ENCODE measurements at places on chromosomes 7 and 10.
A peak's percentile ranks its signal among the peaks of the same experiment; 100 is the strongest.

GRCh38 chr10:33478675-33479125 lies 144.2 kb upstream of the NRP1 start:
- no peak for DNase-seq

- no peak for DNase-seq
These were observed 1002.0 kb downstream of the GATA3 start for GRCh38 chr10:9056521-9056920.

DNA sequence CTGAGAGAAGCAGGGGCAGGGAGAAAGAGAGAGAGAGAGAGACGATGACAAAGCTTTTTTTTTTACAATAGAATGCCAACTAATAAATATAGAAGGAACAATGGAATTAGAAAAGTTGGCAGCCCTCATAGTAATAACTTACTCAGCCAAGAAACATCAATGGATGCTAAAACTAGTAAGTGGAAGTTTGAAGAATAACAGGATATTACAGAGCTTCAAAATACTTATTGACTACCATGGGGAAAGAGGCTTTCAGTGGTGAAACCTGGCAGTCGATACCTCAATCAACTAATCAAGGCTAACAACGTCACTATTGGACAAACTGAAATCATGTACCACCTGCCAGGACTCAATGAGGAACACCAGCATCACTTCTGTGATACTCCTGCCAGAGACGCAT lies 100.5 kb upstream of the LRRC4 start:
- no peak for DNase-seq

DNA sequence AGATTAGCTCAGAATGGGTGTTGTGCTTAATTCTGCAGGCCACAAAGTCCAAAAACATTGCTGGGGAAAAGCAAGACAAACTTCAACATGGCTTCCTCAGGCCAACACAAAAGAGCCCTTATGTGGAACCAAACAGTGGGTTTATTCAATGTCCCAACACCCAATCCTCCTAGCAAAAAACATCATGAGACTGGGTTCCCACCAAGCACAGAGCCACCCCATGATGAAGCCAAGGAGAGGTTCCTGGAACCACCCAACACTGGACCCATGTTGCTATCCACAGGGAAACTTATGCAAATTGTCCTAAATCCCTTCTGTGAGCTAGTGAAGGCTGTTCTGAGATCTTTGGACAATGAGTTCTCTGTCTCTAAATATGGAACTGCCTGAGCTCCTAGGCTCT lies 24.0 kb downstream of the SLC25A13 start:
- DNase-seq = no peak

DNA sequence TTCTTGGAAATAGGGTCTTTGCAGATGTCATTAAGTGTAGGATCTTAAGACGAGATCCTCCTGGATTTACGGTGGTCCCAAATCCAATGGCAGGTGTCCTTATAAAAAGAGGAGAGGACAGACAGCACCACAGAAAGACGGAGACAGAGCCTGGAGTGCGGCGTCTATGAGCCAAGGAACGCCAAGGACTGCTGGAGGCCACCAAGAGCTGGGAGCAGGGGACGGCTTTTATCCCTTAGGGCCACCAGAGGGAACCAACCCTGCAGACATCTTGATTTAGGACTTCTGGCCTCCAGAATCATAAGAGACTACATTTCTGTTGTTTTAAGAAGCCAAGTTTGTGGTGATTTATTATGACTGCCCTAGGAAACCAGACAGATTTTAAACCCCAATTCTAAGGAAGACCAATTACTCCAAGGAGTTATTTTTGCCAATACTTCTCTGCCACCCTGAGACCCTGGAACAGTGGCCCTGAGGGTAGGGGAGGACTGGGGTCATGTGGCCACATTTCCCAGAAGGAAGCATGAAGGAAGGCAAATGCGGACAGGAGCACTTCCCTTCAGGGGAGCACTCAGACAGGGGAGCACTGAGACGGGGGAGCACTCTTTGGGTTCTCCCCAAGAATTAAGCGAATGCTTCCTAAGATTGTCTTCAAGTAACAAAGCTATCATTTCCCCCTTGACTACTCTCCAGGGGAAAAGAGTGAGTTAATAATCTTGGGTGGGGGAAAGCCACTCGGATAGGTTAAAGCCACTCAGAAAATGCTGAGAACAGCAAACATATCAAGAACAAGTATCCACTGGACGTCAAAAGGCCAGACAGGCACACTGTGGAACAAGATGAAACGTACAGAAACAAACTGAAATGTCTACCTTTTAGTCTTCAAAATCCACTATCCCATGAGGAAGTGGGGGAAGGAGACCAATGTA lies 67.5 kb downstream of the CHST15 start:
- DNase-seq = peak; percentile 38

GRCh38 chr7:80303315-80303714 lies 168.7 kb downstream of the GNAI1 start:
- DNase-seq = no peak

DNA sequence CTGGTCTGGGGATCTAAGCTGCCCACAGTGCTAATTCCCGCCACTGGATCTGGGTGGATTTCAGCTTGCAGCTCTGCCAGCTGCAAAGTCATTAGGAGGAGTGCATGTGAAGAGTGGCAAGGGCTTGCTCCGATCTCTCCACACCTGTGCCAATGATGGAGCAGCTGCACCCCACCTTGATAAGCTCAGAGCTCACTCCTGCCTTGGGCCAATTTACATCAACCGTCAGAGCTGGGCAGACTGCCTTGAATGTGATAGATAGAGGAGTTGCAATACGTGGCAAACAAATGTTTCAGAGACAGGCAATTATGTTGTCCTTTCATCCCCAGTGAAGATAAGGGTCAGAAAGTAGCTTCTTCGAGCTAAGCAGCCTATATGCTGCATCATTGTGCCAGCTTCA lies 379.9 kb downstream of the SH2D4B start:
- DNase-seq = no peak

- no peak for DNase-seq
These were observed 313.0 kb downstream of the DOCK4 start for GRCh38 chr7:111893190-111893589.

- DNase-seq = no peak
These were observed 48.9 kb downstream of the VOPP1 start for GRCh38 chr7:55523366-55523765.

- DNase-seq = no peak
These were observed 61.3 kb downstream of the TACC2 start for GRCh38 chr10:122050311-122050710.

DNA sequence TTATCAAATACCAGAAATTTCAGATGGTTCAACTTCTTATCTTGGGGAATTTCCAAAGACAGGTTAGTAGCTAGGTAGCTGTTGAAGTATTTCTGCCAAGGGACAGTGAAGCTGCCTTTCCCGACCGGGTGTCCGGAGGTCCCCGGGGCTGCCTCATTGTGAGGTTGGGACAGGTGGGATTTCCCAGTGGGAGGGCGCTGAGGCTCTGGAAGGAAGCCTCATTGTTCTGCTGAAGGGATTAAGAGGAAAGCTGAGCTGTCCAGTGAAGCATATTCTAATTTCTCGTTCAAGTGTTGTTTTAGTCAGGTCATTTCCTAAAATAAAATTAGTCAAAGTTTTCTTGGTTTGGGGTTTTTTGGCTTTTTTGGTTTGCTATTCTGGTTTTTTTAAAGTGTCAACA lies 244.2 kb downstream of the MGMT start:
- DNase-seq = no peak

GRCh38 chr7:98223351-98223897 lies 12.2 kb downstream of the BHLHA15 start:
- no peak for DNase-seq

DNA sequence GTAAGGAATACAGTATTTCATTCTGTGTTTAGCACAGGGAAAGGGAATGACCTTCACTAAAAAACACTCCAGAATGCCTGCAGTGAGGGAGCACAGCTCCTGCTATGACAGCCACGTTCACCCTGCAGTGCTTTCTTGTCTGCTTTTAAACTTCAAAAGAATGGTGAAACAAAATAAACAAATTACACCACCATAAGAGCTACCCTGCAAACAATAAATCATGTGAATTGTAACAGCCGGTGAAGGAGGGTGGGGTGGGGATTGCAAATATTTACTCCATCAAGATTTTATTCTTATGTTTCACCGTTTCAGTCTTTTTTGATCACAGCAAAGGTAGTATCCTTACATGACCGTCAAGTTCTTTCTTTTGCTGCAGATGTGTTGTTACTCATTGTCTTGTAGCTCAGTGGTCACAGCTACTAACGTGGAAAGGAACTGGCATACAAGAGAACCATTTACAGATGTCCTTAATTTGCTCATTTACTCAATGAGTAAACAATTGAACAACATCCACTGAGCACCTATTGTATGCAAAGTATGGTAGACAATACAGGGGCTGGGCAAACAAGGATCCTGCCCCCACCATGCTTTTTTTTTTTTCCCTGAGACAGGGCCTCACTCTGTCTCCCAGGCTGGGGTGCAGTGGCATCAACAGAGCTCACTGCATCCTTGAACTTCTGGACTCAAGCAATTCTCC lies 4.1 kb upstream of the CHN2 start:
- no peak for DNase-seq

DNA sequence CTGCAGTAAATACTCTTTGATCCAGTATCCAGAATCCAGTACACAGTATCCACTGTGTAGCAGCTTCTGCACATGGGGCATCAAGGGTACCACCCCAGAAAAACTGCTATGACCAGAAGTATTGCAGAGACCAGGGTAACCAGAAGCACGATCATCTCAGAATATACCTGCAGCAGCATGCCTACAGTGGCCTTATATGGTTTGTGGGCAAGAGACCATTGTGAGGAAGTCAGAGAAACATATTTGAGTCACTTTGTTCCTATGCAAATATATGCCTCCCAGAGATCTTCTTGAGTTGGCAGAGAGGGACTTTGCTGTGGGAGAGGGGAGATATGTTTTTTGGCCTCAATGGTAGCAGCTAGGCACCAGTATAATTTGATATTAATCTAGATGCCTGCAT lies 206.4 kb upstream of the LRRTM3 start:
- no peak for DNase-seq

DNA sequence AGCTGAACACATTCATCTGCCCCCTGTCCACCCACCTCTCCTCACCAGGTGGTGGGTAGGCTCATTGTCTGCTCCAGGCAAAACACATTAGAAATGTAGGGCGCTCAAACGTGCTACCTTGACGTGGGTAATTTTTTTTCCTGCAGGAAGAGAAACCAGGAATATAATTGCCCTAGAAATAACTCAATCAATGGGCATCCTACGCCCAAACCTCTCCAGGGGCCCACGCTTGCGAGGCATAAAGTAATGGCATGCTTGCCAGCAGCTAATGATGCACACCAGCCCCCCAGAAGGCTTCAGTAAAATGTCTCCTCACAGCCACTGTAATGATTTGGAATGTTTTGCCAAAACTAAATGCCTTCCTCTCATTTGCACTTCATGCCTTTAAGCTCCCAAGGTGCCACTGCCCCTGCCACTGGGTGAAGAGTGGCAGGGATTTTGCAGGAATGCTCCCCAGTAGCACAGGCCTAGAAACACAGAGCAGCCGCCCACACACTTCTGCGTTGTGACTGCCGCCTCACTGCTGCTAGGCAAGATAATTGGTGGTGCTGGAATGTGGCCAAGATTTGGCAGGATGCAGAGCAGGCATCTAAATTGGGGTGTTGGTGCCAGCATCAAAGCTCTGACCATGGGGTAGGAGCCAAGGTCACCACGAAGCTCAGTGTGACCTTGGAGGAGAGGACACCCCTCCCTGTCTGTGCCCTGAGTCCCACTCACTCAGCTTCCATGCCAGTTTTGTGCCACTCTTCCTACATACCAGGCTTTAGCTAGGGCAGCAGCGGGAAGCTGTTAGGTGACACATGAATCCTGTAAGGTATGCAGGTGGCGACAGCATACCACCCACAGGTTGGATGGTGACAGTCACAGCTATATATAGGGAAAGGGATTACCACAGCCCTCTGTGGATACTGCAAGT lies 48.7 kb upstream of the PPP1R3C start:
- no peak for DNase-seq

DNA sequence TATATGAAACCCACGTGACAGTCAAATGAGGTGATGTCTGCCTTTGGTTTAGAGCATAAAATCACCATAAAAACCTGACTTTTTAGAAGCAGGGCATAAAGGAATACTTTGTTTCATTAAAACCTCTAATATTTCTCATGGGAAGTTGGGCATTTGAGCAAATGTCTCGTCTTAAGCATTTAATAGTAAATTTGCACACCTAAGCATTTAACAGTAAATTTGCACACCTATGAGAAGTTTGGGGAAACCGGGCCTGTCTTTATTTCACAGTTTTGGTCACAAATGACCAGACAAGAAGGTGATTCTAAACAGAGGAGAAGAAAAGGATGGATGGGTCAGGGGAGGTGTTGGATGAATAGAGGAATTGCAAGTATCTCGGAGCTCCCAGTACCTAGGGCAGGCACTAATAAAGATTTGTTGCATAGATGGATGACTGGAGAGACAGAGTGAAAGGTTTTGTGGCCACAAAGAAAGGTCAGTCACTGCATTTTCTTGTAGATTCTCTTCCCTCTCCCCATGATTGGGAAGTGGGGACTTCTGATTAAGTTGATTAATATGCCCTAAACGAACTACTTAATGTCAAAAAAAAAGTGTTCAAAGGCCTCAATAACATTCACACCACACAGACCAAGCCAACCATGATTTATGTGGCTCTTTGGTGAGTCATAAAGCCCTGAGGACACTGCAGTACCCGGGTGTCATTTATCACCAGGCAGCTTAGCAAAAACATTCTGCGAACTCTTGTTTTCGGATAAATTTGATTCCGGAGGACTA lies 158.2 kb downstream of the SPAG6 start:
- no peak for DNase-seq

DNA sequence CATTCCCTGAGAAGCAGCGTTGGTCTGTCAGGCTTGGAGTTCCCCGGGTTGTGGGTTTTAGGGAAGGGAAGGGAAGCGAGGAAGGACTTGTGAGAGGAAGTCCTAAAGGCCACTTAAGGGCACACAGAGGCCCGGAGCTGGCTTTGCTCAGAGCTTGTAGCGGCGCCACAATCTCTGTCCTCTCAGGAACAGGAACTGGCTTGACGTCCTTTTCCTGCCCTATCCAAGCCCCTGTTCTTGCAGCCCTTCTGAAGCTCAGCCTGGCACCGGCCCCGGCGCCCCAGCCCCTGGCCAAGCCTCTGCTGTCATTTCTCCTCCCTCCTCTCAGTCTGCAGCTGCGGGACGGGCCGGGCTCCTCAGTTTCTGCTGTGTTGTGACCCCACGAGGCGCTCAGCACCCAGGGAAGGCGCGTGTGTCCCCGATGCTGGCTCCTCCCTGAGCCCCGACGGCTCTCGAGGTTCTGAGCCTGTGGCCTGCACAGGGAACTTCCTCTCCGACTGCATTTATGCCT lies at the start of gene GIMAP8:
GIMAP8 (plus strand) TSS at position 140 of the 511 bp plus-strand sequence. CDS start 16,069 bp downstream, outside the sequence.
- peak; percentile 72 for DNase-seq

GRCh38 chr7:35646289-35647023 lies 48.5 kb downstream of the HERPUD2 start:
- peak; percentile 49 for DNase-seq

GRCh38 chr10:27998954-27999275 lies at the start of gene ODAD2:
TSS of gene ODAD2 (minus strand) at chr10:27999079. CDS start at chr10:27995142, 3,937 bp downstream.
- no peak for DNase-seq

DNA sequence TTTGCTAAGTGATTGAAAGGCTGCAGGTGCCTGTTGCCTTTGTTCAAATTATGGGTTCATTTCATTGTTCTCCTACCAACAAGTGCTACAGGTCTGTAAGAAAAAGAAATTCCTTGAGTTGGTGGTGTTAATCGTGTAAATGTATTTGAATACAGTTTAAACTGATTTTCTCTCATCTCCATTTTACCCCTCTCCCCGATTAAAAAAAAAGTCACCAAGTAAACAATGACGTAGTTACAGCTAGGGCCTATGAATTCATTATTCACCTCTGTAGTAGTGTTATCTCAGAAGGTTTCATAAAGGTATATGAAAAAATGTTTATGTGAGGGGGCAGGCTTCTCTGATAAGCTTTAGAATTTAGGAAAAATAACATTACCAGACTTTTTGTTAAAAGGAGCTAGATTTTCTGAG lies 1.1 kb downstream of the REEP3 start:
- DNase-seq = no peak

- DNase-seq = no peak
These were observed 4.9 kb upstream of the PPIF start for GRCh38 chr10:79342295-79342761.
